ENCODE measurements at places on chromosomes 11 and 22. TPM values are rescaled to one million over a fixed set of nuclear protein-coding genes. Genes with fewer than 3 reads are reported as not detected.

Gene MOB2
- total RNA-seq, result 23.4 TPM

Gene FEN1
- 72.3 TPM for total RNA-seq

Gene CCDC89
- total RNA-seq, result not detected

Gene OR5P2
- total RNA-seq, result not detected

Gene MS4A12
- not detected for total RNA-seq

Gene OR2AG2
- 0.09 TPM for total RNA-seq

Gene SMCO4
- total RNA-seq, result 50.1 TPM

Gene RBMXL2
- not detected for total RNA-seq

Gene CRYBB2
- not detected for total RNA-seq

Gene ANGPTL5
- total RNA-seq, result not detected

Gene BBS1
- 22.9 TPM for total RNA-seq

Gene ATF4
- total RNA-seq, result 371 TPM

Gene HBG2
- total RNA-seq, result 6.5 TPM

Gene TSSK2
- total RNA-seq, result not detected

Gene MOGAT2
- 0.11 TPM for total RNA-seq
